ENCODE measurements at places on chromosomes 5 and 9.
A peak's percentile ranks its signal among the peaks of the same experiment; 100 is the strongest.

DNA sequence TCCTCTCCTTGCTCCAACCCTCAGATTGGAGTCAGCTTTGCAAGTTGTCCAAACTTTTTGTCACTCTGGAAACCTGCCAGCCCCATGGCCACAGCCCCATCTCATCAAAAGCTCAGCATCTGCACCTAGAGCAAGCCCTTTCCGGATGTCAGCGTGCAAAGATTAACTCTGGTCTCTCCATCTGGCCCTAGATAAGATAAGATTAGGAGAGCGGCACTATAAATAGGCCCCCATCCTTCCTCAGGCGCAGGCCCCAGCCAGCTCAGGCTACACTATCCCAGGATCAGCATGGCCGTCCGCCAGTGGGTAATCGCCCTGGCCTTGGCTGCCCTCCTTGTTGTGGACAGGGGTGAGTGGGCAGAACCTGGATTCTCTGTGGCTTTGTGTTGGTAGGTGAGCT lies at the start of gene SPINK4:
Gene SPINK4 (plus strand): TSS at position 247 of the 400 bp plus-strand sequence. CDS start 42 bp downstream, at position 289.
- DNase-seq = no peak

- no peak for DNase-seq
Measured at GRCh38 chr5:62082370-62082801, 223.6 kb upstream of the KIF2A start.

DNA sequence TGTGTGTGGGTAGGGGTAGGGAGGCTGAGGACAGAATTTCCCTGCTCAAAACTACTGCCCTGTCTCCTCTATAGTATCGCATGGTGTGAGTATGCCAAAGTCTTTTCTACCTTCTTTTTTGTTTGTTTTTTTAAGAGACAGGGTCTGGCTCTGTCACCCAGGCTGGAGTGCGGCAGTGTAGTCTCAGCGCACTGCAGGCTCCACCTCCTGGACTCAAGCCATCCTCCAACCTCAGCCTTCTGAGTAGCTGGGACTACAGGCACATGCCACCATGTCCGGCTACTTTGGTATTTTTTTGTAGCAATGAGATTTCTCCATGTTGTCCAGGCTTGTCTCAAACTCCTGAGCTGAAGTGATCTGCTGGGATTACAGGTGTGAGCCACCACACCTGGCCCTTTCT lies 2.5 kb downstream of the SRP19 start:
- DNase-seq = no peak

DNA sequence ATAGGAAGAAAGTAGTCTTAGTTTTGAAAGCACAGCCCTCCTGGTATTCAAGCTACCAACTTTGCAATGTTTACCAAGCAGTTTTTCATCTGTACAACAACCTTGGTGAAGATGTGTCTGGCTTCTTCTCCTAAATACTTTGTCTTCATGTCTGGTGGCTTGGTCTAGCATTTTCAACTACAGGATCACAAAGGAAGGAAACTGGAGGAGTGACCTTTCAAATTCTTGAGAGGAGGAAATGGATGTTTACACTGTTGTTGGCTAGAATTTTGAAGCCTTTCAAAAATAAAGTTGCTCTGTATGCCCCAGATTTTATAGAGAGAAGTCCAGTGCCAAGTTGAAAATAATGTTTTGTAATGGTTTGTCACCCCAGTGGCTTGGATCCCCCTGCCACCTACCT lies 16.3 kb downstream of the PAM start:
- DNase-seq = no peak

GRCh38 chr9:109269081-109269480 lies 51.8 kb downstream of the EPB41L4B start:
- DNase-seq = no peak

DNA sequence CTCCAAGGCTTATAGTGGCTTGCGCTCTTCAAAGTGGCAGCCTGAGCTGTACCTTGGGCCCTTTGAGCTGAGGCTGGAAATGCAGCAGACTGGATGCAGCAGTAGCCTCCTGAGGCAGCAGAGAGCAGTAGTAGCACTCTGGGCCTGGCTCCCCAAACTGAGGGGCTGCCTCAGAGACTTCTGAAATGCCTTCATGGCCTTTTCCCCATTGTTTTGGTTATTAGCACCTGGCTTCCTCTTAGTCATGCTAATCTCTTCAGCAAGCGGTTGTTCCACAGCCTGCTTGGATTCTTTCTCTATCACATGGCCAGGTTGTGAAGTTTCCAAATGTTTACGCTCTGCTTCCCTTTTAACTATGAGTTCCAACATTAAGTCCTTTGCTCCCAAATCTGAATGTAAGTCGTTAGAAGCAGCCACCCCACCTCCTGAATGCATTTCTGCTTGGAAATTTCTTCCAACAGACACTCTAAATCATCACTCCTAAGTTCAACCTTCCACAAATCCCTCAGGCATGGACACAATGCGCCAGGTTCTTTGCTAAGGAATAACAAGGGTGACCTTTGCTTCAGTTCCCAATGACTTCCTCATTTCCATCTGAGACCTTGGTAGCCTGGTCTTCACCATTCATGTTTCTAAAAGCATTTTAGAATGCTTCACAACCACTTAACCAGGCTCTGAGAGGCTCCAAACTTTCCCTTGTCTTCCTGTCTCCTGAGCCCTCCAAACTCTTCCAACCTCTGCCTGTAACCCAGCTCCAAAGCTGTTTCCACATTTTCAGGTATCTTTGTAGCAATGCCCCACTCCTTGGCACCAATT lies 145.8 kb downstream of the ZDHHC21 start:
- no peak for DNase-seq

DNA sequence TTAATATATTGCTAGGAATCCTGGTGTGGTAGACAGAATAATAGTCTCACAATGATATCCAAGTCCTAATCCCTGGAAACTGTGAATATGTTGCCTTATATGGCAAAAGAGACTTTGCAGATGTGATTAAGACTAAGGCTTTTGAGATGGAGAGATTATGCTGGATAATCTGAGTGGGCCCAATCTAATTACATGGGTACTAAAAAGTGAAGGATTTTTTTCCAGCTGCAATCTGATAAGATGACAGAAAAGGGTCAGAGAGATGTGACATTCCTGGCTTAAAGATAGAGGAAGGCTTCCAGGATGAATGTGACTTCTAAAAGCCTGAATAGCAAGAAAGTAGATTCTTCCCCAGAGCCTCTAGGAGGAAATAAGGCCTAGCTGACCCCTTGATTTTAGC lies 80.7 kb upstream of the MPDZ start:
- DNase-seq = no peak

- DNase-seq = no peak
Measured at GRCh38 chr5:126848253-126848652, 71.3 kb downstream of the LMNB1 start.

- peak; percentile 80 for DNase-seq
Measured at GRCh38 chr5:171745602-171746001, 40.0 kb upstream of the SMIM23 start.

Measured in posterior cingulate gyrus (tissue), 11 donors.